NCI-H1417 (cell line): ENCODE measurements at places on chromosomes 5 and 9.

DNA sequence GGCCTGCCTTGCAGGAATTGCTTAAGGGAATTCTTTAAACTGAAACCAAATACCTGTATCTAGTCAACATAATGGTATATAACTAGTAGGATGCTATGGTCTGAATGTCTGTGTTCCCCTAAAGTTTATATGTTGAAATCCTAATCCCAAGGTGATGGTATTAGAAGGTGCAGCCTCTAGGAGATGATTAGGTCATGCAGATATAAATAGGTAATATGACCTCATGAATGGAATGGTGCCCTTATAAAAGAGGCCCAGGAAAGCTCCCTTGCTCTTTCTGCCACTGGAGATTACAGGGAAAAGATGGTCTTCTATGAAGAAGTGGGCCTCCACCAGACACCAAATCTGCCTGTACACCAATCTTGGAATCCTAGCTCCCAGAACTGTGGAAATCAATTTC lies 7.4 kb upstream of the KIAA1958 start:
- no peak for DNase-seq

- no peak for DNase-seq
These were observed 63.7 kb downstream of the CXXC5 start for GRCh38 chr5:139711906-139712224.

- DNase-seq = no peak
These were observed 521.9 kb downstream of the PDE4D start for GRCh38 chr5:59371525-59372127.

DNA sequence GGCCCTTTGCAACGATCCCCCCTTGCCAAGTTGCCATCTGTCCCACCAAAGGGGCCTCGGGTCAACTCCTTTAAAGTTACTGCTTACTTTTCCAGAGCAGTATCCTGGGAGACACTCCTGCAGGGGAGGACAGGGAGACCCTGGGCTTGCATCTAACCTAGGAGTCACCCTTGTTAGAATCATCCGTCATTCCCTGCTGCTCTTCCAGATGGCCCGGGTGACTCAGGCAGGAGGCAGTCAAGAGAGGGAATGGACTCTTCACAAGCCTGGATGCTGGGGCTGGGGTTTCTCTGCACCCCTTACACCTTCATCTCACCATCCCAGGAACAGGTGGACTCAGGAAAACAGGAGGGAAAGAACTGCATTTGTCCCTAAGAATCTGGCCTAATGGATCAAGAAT lies 175.6 kb downstream of the GABBR2 start:
- no peak for DNase-seq

GRCh38 chr9:114349713-114350480 lies 20.2 kb downstream of the ORM2 start:
- no peak for DNase-seq

- peak; percentile 8 for DNase-seq
These were observed 1.7 kb upstream of the NTMT1 start for GRCh38 chr9:129624168-129624759.

- no peak for DNase-seq
These were observed 617.2 kb downstream of the CDH18 start for GRCh38 chr5:19370655-19371386.

DNA sequence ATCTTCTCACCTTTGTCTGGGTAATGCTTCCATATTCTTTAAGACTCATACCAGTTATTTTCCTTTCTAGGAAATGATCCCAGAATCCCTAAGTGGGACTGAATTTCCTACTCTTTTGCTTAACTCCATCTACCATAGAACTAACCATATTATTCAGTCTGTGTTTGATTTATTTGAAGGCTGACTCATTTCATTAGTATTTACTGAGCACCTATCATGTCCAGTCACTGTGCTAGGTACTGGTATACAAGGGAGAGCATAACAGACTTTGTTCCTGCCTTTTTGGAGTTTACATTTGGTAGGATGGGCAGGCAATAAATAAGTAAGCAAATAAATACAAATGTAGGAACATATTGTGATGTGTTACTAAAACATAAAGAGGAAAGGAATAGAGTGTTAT lies 4.3 kb downstream of the NPR2 start:
- DNase-seq = no peak

DNA sequence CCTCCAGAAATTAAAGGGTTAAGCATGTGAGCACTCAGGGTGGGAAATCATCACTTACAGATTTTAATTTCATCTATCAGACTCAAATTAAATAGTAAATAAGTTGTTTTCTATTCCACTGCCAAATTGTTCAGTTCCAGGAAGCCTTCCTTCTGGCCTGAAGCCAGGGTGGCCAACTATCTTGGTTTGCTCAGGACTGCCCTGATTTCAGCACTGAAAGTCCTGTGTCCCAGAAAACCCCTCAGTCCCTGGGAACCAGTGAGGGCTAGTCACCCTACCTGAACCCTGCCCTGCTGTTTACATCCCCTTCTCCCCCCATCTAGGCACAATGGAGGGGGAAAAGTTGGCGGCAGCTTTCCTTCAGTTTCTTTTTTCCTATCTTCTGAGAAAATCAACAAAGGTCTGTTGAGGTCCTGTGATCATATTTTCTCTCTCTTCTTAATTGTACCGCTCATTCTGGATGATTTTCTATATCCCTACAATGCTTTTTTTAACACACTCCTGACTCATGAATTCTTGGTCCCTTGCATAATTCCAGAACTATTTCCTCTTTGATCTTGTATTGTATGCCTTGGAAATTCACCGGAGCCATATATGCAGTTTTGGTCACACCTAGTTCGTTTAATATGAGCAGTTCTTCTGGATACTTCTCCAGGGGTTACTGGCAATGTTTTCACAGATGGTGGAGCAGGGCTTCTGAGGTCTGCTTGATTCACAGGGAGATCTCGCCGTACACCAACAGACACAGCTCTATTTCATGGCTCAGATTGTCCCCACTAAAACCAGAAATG lies 103.8 kb downstream of the MAP1B start:
- no peak for DNase-seq

DNA sequence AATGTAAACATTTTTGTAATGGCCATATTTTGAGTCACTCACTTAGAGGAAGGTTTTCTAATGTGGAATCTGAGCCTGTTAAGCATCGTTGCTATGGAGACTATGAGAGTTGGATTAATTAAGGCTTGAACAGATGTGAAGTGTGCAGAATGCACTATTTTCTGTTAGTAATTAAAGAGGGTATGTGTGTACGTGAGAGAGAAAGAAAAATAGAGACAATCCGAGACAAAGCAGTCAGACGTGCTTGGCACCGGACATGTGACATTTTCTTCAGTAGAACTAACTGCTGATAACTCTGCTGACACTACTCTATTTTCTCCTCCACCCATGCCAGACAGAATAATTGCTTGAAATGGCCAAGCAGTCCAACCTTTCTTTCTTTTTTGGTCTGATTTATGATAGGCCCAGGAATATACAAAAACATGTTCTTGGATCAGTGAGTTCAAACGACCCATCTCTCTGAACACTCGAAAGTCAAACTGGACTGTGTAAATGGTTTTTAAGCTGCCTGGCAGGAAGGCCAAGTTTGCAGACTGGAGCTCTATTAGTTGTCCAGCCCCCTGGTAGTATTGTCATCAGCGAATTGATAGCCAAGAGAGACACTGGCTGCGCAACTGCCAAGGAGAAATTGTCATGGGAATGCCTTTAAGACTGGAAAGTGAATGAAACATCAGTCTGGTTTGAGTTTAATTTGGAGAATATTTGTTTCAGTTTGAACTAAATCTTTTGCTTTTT lies 322.1 kb downstream of the ARHGEF28 start:
- peak; percentile 78 for DNase-seq

- DNase-seq = no peak
These were observed 116.5 kb downstream of the DOCK8 start for GRCh38 chr9:331197-331596.

DNA sequence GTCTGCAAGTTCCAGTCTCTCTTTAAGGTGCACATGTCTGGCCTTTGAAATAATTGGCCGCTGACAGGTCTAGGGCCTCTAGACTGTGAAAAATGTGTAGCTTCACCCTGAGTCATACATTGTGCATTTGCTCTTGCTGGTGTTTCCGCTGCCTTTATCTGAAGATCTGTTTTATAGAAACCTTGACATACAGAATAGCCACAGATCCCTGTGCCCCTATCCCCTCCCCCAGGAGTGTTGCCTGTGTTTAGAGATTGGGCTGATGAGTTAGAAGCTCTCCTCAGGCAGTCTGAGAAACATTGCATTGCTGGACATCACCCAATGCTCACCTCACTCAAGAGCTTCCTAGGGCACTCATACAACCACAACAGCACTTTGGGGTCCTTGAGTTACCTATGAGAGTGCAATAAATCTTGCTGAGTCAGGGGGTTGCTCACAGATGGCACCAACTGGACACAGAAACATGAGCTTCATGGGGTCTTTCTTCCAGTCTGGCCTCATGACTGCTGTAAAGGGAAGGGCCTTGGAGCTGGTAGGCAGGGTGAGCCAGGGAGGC lies 3.8 kb upstream of the ZNF782 start:
- peak; percentile 5 for DNase-seq

DNA sequence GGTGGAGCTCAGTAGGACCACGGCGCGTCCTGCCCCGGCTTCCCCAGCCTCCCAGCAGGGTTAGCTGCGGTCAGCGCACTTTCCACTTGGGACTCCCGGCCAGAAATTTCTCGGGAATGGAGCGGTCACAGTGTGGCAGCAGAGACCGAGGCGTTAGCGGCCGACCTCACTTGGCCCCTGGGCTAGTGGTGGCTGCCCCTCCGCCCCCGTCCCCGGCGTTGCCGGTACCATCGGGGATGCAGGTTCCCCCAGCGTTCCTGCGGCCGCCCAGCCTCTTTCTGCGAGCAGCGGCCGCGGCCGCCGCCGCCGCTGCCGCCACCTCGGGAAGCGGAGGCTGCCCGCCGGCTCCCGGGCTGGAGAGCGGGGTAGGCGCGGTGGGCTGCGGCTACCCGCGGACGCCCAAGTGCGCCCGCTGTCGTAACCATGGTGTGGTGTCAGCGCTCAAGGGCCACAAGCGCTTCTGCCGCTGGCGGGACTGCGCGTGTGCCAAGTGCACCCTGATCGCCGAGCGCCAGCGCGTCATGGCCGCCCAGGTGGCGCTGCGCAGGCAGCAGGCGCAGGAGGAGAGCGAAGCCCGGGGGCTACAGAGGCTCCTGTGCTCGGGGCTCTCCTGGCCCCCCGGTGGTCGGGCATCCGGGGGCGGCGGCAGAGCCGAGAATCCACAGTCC lies 460 bp downstream of the DMRTA1 start:
- peak; percentile 56 for DNase-seq

DNA sequence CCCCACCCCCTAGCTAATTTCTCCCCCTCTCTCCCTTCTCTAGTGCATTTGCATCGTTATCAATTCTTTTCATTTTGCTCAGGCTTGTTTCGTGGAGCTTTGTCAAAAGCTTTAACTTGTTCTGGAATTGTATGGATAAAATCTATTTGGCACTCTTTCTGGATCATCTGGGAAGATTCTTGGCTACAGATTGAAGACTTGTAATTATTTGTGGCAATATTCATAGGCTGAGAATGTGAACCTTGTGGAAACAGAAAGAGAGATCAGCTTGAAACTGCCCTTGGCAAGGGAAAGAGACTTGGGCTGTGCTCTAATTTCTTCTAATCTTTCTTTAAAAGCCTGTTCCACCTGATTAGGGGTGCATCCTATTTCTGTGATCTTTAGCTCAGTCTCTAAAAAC lies 340.6 kb upstream of the DAB2 start:
- DNase-seq = no peak

- DNase-seq = no peak
These were observed 26.9 kb upstream of the ANXA6 start for GRCh38 chr5:151184316-151185042.

DNA sequence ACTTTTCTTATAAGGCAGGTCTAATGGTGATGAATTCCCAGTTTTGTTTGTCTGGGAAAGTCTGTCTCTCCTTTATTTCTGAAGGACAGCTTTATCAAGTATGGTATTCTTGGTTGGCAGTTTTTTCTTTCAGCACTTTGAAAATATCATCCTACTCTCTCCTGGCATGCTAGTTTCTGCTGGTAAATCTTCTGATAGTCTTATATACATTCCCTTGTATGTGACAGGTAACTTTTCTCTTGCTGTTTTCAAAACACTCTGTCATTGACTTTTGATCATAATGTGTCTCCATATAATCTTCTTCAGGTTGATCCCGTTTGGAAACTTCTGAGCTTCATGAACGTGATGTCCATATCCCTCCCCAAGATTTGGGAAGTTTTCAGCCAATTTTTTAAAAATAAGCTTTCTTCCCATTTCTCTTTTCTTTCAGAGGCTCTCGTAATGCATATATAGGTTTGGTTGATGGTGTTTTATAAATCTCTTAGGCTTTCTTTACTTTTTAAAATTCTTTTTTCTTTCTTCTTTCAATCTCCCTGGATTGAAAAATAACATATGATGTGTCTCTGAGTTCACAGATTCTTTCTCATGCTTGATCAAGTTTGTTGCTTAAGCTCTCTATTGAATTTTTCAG lies 22.5 kb upstream of the GRAMD2B start:
- DNase-seq = no peak

DNA sequence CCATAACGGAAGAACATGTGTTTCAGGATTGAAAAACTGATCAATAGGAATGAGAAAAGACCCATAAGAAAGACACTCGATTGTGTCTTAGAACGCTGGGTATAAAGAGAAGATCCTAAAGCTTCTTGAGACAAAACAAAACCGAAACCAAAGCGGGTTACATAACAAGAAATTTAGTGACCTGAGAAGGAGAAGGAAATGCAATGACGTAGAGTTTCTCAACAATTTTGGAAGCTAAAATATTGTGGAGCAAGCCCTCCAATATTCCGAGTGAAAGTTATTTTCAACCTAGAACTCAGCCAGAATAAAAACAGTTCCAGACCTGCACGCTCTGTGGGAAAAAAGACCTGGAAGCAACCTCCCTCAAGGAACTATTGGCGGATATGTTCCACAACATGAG lies 81.9 kb upstream of the FREM1 start:
- no peak for DNase-seq

DNA sequence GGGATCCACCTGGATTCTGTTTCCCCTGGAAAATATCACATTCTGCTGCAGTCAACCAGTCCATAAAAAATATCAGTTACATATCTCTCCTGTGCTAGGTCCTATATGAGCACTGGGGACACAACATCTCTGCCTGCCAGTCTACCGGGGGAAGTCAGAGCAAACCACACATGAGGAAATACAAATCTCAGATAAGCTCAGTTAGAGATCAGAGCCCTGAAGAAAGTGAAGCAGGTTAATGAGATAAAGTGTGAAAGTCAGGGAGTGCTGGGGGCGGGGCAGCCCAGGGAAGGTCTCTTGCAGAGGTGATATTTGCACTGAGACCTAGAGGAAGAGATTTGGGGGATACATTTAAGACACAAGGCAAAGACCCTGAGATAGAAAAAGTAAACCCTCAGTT lies 67.8 kb upstream of the SLC1A1 start:
- DNase-seq = no peak

GRCh38 chr5:143806579-143806978 lies 5.4 kb upstream of the HMHB1 start:
- DNase-seq = no peak

DNA sequence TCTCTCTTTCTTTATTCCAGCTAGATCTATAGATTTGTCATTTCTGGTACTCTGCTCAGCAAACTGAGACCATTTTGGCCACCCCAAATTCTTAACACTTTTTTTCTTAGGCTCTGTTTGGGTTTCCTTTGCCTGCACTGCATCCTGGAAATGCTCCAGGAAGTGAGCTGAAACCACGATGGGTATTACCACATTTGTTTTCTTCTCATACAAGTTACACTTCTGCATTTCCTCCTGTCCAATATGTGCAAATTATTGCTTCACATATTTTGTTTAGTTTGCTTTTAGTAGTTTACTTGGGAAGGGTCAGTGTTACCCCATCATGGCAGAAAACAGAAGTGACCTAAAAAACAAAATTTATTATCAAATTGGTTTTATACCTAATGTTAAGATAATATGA lies 498.6 kb upstream of the GRIN3A start:
- no peak for DNase-seq
